ENCODE measurements at places on chromosomes 4 and X.

- DNase-seq = no peak
These were observed 442.6 kb upstream of the GALNT7 start for GRCh38 chr4:172726001-172726423.

DNA sequence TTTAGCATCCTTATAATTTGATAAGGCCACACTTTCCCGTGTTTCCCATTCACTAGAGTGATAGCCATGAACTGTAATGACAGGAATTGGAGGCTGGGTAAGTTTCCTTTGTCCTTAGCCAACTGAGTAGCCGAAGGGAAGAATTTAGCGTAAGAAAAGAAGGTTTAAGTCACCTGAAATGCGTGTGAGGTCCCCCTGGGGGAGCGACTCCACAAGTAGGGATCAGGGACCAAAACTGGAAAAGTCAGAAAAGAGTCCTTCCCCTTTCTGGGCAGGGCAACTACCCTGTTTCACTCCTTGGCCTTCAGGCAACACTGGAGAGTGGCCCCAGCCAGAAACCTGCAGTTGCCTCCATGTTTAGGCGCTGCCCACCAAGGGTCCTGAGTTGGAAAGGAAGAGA, 81.6 kb upstream of the MED14 start:
- DNase-seq = no peak

DNA sequence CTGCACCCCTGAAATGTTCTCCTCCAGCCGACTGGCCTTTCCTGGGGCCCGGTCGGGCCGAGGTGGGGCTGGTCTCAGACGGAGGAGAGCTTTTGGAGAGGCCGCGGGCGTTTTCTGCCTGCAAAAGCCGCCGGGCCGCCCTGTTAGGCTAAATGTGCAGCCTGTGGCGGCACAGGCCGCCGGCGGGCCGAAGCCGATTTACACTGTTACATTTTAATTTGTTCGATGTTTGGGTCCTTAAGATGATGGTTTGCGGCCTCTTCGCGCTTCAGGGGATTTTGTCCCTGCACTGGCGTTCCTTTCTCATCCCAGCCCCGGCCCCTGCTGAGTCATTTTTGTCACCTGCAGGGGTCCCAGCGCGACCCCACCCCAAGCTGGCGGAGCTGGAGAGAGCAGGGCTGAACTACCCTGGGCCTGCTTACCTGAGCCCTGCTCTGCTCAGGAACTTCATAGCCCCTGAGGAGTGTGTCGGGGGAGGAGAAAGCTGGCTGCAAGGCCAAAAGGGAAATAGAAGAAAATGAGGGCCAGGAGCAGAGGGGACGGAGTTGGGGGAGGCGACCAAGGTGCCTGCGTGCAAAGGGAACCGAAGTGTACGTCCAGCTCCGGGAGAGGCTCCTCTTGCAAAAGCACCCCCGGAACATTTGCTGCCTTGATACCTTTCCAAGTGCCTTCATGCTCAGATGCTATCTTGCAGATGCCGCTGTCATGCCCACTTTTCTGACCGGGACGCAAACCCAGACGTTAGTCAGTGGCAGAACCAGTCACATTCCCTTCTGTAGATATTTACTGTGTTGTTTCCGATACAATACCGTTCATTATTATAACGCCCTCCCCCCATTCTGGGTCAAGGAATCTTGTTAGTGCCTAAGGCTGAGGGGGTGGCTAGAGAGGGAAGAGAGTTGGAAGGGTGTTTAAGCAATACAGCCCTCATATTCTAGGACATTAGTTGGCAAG, 977 bp upstream of the RBBP7 start:
- peak; percentile 2 for DNase-seq

GRCh38 chr4:96131186-96131585, 291.3 kb downstream of the PDHA2 start:
- no peak for DNase-seq

DNA sequence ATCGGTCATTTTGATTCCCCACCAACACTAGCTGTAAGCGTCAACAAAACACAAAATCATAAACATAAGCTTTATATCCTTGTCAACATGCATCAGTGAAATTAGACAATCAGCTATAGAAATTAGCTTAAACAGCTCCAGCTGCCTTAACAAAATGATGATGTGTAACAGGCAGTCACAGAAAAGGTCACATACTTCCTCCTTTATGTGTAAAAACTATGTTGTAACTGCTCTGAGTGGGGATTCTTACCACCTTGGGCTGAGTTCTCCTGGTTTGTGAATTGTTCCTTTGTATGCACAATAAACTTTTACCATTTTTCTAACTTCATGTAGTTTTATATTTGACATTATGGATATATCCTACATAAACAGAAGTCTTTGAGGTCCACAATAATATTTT, 73.9 kb upstream of the MAP9 start:
- no peak for DNase-seq

DNA sequence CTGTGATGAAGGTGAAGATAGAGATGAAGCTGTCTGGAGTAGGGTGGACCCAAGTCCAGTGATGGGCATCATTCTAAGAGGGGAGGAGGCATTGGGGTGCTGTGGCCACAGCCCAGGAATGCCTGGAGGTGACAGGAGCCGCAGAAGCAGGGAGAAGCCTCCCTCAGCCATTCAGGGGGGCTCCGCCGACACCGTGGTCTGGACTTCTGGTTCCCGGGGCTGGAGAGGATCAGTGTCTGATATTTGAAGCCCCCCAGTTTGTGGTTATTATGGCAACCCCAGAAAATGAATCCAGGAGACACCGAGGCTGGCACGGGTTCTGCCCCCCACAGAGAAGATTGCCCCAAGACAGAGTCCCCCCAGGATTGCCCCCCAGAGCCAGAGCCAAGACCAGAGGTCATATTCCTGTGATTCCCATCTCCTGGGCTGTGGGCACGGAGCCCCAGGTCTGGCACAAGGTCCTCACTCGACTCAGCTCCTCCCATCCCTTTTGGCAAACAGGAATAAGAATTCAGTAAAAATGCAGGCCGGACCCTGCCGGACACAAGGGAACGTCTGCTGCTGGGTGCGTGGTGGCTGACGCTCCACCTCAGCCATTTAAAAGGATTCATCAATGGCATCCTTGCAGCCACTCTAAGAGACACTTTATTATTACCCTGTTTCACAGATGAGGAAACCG, 116.6 kb downstream of the CPZ start:
- DNase-seq = no peak

DNA sequence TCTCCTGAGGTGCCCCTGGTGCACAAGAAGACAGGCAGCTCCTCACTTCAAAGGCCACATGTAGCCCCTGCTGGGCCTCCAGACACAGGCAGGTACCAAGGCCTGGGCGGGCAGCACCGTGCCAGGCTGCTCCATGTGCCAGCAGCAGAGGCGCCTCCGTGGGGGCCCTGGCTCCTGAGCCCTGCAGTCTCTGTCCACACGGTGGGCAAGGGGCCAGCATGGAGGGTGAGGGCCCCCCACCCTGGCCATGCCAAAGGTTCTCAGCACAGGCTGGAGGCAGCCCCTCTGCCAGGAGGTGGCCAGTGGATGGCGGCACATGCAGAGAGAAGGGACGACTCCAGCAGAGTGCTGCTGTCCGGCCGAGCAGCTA, 72.6 kb downstream of the FAM53A start:
- DNase-seq = no peak
